SJSA1 (cell line): ENCODE measurements at places on chromosomes 1 and 21. TPM values are rescaled to one million over a fixed set of nuclear protein-coding genes. Genes with fewer than 3 reads are reported as not detected.

The MFAP2 gene
- 9.3 and 16.7 TPM in 2 replicates for total RNA-seq

- DNase-seq = no peak
Observed at GRCh38 chr1:58699011-58699762, 675 bp downstream of the MYSM1 start.

GRCh38 chr1:201468501-201468843, 516 bp downstream of the PHLDA3 start:
- no peak for DNase-seq

DNA sequence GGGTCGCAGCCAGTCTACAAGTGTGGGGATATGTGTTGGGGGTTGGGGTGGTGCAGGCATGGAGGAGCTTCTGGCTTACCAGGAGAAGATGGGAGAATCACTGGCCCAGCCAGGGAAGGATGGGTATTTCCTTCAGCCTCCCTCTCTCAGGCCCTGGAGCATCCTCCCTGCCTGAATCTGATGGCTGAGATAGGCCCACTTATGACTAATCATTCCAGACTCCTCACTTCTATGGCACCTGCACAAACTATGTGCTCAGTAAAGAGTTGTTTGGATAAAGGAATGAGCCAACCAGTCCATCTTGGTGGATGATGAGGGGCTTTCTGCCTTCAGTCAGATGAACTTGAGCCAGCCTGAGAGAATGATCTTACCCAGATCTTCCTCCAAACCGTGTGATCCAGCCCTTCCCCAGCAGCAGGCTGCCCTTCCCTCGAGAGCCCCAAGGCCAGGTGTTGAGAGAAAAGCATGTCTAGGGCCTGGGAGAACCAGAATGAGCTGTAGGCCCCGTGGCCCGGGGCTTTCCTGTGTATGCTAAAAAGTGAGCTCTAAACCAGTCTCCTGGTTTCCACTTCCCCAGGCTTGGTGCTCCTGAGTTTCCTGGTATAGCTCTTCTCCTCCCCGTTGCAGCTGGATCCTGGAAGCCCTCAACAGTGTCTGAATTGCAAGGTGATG, 1.3 kb downstream of the GPA33 start:
- DNase-seq = no peak
